ENCODE measurements at places on chromosomes 3 and 15. TPM values are rescaled to one million over a fixed set of nuclear protein-coding genes. Genes with fewer than 3 reads are reported as not detected.

KNG1 gene
- not detected for total RNA-seq

GOLGA8A gene
- total RNA-seq = 9.3 TPM

SNURF gene
- total RNA-seq = 2.0 TPM

TGM4 gene
- total RNA-seq = not detected

NAALADL2 gene
- 6.6 TPM for total RNA-seq
